Memory B cell (primary cell): ENCODE measurements at places on chromosomes 13 and 19.

DNA sequence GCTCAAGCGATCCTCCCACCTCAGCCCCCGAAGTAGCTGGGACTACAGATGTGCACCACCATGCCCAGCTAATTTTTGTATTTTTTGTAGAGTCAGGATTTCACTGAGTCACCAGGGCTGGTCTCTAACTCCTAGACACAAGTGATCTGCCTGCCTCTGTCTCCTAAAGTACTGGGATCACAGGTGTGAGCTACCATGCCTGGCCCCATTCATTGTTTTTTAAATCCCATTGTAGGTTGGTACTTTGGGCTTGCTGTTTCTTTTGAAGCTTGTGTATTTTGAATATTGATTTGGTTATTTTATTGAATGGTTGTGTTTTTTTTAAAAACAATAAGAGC lies 26.7 kb downstream of the ZMYM2 start:
- H3K36me3 ChIP-seq = peaks cover 18% of the 10 kb centered on the region
- H3K27me3 ChIP-seq = no peaks in the 10 kb centered on the region
- peaks cover 24% of the 10 kb centered on the region for H3K4me1 ChIP-seq
- no peak overlapping the region for H3K4me3 ChIP-seq

- H3K27ac ChIP-seq = peak overlapping the region; percentile 81
- peaks cover 26% of the 10 kb centered on the region for H3K4me1 ChIP-seq
- peak overlapping the region; percentile 88 for H3K4me3 ChIP-seq
- H3K36me3 ChIP-seq = peaks cover 2% of the 10 kb centered on the region
- no peak for DNase-seq
- no peaks in the 10 kb centered on the region for H3K27me3 ChIP-seq
These were observed 706 bp upstream of the DNAJC3 start for GRCh38 chr13:95676105-95676761.

DNA sequence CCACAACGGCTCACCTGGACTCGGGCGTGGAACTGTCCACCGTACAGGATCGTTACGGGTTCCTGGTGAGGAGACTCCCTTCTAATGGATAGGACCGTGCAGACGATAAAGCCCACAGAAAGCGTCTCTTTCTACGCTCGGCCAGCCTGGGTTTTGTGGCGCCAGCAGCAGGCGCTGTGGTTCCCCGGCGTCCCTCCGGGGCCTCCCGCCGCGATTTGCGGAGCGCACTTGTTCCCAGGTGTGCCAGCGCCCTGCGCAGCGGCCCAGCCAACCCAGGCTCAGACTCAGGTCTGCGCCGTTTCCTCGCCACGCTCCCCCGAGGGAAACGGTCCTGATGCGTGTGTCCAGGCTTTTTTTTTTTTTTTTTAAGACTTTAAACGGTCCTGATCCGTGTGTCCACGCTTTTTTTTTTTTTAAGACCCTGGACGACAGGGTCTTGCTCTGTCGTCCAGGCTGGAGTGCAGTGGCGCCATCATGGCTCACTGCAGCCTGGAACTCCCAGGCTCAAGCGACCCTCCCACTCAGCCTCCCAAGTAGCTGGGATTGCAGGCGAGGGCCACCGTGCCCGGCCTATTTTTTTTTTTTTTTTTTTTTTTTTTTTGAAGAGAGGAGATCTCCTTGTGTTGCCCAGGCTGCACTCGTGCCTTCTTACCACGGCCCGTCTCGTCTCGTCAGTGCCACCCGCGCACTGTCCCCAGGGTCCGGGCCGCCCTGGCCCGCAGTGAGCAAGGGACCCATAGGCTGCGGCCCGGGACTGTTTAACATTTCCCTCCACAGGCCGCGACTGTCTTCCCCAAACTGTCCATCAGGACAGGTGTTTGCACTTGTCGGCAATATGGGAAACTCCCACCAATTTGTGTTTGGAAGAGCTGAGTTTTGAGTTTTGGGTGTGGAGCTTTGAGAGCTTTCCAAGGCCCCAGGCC lies 23.8 kb downstream of the GJA3 start:
- H3K36me3 ChIP-seq = no peaks in the 10 kb centered on the region
- DNase-seq = no peak
- peaks cover 6% of the 10 kb centered on the region for H3K27me3 ChIP-seq

- H3K27ac ChIP-seq = no peak overlapping the region
- peaks cover 4% of the 10 kb centered on the region for H3K4me1 ChIP-seq
- peaks cover 5% of the 10 kb centered on the region for H3K27me3 ChIP-seq
- DNase-seq = no peak
These were observed 41.8 kb upstream of the ZNF429 start for GRCh38 chr19:21463449-21464105.

DNA sequence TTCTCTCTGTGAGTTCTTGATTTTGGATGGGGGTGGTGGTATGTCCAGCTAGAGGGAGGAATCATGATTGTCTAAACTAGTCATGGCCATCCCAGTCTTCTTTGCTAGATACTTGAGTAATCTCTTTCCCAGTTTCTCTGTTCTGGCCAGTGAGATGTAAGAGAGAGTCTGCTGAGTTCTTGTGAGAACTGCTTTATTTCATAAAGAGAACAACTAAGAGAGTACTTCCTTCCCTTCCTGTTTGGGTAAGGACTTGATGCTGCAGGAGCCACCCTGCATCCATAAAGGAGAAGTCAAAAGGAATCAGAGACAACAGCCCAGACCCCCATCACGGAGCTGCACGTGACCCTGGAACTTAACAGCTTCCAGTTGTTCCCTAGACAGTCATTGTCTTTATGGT lies 3.0 kb upstream of the RASL11A start:
- DNase-seq = no peak
- H3K27me3 ChIP-seq = no peaks in the 10 kb centered on the region
- peaks cover 3% of the 10 kb centered on the region for H3K36me3 ChIP-seq
- H3K27ac ChIP-seq = no peak overlapping the region
- H3K4me1 ChIP-seq = peaks cover 24% of the 10 kb centered on the region
- H3K4me3 ChIP-seq = no peak overlapping the region

- DNase-seq = no peak
- no peaks in the 10 kb centered on the region for H3K36me3 ChIP-seq
These were observed 41.2 kb downstream of the SACS start for GRCh38 chr13:23392313-23392712.

DNA sequence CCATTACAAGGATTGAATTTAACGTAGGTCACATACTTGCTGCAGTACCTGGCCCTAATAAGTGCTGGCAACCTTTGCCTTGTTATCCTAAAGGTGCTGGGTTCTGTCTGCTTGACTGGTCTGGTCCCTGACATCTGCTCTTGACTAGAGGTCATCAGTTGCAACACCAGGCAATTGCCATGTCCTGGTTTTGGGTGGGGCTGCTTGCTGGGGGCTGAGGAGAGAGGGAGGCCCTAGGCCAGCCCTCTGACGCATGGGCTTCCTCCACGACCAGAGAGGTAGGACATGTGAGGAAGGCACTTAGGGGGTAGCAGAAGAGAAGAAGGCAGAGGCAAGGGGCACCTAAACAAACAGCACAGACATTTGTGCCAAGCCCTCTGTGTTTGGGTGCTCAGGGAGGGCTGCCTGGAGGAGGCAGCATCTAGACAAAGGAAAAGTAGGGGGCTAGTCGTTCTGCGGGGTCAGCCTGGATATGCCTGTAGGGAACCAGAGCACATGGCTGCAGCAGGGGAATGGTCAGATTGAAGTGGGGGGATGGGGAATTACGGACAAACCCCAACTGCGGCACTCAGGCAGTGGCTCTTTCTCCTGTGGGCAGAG lies 21.7 kb downstream of the VSTM2B start:
- H3K36me3 ChIP-seq = no peaks in the 10 kb centered on the region
- H3K4me1 ChIP-seq = no peaks in the 10 kb centered on the region
- H3K27me3 ChIP-seq = peaks cover 8% of the 10 kb centered on the region
- H3K4me3 ChIP-seq = no peak overlapping the region
- no peak for DNase-seq

- no peak for DNase-seq
- H3K27ac ChIP-seq = no peak overlapping the region
These were observed 642.7 kb upstream of the ARGLU1 start for GRCh38 chr13:107210723-107211030.

DNA sequence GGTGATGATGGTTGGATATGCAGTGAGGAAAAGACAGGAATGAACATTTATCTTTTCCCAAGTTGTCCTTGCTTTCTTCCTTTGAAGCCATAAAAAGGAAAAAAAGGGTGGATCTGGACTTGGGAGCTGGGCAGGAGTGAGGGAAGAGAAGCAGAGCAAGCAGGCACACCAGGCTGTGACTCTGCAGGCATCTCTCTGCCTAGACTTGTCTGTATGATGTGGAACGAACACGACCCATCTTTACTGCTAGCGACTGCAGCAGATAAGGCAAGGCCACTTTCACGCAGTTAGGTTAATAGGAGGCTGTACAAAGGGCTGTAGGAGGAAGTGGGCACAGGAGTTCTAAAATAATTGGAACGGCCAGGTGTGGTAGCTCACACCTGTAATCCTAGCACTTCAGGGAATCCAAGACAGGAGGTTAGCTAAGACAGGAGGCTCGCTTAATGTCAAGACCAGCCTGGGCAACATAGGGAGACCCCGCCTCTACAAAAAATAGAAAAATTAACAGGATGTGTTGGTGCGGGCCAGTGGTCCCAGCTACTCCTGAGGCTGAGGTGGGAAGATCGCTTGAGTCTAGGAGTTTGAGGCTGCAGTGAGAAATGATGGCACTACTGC lies 961 bp upstream of the URI1 start:
- peak overlapping the region; percentile 67 for H3K4me3 ChIP-seq
- peaks cover 12% of the 10 kb centered on the region for H3K36me3 ChIP-seq
- peaks cover 22% of the 10 kb centered on the region for H3K4me1 ChIP-seq
- no peak for DNase-seq
- no peak overlapping the region for H3K27ac ChIP-seq
- H3K27me3 ChIP-seq = peaks cover 11% of the 10 kb centered on the region
